Right kidney (tissue), 9 donors: ENCODE measurements at places on chromosomes 16 and 17.

DNA sequence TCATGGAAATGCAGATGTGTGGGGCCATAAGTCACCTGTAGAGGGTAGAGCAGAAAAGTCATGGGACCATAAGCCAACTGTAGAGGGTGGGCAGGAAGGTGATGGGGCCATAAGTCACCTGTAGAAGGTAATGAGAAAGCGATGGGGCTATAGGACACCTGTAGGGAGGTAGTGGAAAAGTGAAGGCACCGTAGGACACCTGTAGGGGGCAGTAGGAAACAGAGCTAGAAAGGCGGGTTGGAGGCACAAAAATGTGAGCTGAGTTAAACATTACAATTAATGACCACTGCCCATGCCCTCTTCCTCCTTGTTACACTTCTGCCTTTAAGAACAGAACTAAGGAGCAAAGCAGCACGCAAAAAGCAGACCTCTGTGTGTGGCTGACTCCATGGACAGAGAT lies 150.1 kb downstream of the SHISA6 start:
- no peak for DNase-seq

DNA sequence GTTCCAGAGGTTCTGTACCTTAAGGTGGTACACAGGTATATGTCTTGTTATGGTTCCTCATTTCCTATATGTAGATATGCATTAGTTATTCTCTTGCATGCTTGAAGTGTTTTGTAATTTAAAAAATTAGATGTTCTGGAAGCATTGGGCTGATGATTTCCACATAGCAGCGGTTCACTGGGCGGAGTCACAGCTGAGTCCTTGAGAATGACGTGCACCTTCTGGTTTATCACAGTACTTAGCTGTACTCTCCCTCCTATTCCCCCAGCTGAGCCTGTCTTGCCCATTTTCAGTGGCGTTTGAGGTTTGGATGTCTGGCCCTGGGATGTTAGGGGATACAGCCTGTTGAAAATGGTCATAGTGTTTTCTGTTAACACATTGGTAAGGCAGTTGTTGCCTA lies 327.1 kb downstream of the SNX29 start:
- no peak for DNase-seq

- peak; percentile 46 for DNase-seq
Measured at GRCh38 chr17:37373530-37374159, 2.1 kb upstream of the C17orf78 start.

DNA sequence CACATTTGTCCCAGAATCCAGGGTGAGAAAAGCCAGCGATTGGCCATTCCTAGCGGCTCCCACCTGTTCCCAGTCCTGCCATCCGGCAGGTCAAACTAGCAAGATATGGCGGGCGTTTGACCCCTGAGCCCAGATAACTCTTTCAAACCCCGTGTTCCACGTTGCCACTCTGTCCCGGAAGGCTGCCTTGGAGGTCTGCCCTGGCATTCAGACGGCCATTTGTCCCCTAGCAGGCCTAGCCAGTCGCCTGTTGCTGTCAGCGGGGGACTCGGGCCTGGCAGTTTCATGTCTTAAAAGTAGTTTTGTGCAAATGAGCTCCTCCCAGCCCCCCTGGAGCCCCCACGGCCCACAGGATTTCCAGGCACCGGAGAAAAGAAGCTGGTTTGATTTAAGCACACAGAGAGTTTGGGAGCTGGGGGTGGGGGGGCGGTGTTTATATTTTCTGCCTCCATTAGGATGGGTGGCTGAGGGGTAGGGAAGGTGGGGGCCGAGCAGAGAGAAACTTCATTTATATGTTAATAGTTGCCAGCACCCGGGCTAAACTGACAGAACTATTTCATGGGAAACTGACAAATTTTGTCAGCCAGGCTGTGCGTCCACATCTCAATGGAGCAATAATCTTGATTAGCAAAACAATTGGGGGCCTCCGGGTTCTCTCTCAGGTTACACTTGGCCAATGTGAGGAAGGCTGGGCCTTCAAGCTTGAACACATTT lies 240.9 kb upstream of the SALL1 start:
- peak; percentile 59 for DNase-seq

DNA sequence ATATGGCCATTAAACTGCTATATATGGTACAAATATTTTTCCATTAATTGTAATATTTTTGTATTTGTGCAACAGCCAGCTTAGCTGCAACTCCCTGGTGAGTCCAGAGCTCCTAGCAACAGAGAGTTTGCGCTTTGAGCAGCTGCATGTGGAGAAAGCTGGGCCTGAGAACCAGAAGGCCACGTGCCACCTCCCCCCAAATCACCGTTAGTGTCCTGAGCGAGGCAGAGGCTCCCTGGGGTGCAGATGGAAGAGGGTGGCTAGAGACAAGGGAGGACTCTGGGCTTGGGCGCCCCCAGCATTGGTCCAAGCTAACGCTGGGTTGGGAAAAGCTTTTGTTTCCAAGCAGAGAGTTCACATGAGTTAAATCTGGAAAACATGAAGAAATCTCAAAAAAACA lies 41.6 kb downstream of the HSBP1 start:
- DNase-seq = no peak

DNA sequence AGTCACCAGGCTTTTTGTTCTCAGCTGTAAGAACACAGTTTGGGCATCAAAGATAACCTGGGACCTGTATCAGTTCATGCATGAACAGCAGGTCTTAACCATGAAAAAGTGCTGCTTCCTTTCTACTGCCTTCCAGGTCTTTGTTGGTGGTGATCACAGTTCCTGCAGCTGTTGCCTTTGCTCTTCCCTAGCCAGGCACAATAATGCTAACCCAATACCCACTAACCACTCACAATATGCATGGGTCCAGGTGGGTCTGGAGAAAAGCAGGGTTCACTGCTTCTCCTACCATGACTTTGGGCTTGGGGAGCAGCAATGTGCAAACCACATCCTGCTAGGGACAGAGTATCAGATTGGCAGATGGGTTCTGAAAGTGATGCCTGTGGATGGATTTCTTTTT lies 396.9 kb downstream of the UTP18 start:
- DNase-seq = no peak

DNA sequence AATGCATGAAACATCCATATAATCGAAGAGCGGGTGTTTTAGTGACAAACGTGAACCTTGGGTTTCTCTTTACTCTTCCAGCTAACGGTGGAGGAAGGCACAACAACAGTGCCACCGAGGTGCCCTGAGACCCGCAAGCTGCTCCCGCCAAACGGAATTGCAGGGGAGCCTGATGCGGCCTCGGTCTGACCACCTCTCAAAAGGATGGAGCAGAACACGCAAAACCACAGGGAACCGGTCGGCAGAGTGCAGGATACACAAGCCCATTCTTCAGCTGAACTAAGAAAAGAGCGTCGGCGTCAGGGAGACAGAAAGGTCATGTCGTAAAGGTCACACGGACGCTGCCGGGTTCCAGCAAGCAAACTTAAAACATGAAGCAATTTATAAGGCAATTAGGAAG lies 109.5 kb upstream of the ZNF750 start:
- no peak for DNase-seq

DNA sequence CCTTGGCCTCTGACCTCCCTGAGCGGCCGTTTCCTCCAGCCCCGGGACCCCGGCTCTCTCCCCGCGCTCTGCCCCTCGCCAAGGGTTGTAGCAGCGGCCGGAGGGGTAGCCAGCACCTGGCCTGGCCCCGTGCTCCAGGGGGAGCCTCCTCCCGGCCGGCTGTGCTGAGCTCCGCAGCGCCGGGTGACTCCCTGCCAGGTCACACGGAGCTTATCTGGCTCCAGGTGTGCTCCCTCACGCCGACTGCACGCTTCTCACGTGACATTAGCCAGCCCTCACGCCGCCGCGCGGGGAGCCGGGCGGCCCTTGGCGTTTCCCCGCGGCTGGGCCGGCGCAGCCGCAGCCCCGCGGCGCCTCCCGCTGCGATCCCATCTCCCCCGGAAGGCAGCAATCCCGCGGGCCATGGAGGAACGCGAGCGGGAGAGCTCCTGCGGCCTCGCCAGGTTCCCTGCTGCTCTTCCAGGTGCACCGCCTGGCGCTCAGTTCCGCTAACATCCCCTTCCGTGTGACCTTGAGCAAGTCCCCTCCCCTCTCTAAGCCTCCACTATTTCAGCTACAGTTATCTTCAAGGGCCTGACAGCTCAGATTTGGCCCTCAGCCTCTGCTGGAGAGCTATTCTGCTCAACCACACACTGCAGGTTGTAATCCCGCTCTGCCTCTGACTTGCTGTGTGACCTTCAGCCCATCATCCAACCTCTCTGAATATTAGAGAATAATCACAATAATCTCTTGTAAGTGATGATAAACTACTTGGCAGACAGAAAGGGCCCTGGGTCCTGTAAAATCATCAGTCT lies 3.4 kb downstream of the MYO18A start:
- DNase-seq = peak; percentile 73

GRCh38 chr17:72173499-72174116 lies 52.8 kb downstream of the SOX9 start:
- no peak for DNase-seq

DNA sequence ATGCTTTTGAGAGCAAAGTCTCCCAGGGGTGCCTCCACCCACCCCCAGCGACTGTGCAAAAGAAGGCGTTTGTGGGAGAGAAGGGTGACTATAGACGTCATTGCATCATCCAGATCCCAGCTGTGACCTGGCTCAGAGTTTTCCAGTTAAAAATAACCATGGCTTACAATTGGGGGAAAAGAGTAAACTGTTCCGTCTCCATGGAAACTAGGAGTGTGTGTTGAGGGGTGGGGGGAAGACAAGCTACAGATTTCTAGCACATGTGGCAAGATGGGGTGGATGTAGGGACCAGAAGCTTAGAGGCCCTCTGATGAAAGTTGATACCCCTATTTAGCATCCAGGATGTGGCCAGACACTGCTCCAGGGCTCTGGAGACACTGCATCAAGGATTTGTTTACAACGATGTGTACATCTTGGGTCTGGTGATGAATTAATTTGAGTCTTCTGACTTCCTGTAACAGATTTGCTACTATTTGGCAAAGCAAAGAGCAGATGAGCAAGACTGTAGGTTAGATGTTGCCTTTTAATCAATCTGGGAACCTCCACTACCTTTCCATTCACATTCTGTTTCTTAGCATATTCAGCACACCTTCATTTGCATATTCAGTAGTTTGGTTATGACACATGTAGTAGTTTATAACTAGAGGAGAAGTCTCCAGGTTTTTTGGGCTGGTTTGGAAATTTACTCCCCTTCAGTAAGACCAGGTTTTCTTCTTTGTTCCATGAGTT lies 6.2 kb upstream of the DUSP14 start:
- no peak for DNase-seq

DNA sequence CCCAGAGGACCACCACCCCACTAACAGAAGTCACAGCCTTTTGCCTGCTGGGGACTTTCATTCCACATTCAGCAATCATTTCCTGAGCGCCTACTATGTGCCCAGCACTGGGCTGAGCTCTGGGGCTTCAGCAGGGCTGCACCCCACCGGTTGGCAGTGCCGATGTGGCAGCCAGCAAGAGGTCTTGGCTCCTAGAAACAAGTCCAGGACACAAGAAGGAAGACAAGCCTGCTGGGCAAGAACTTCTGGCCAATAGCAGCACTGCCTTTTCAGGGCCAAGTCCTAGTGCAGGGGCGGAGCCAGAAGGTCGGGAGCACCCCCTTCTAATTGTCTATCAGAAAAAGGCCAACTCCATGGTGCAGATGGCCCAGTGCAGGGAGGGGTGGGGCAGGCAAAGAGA lies 13.0 kb upstream of the HOXB9 start:
- DNase-seq = no peak

GRCh38 chr17:7403043-7403726 lies 712 bp downstream of the TMEM256 start:
- peak; percentile 35 for DNase-seq

- DNase-seq = no peak
Measured at GRCh38 chr17:46108120-46108519, 85.1 kb downstream of the KANSL1 start.

GRCh38 chr16:86874141-86874540 lies 295.8 kb downstream of the FOXL1 start:
- DNase-seq = no peak

- peak; percentile 71 for DNase-seq
Measured at GRCh38 chr16:22008215-22009059, 526 bp downstream of the MOSMO start.

GRCh38 chr16:1920727-1921171 lies 2.5 kb upstream of the HS3ST6 start:
- DNase-seq = peak; percentile 35

- no peak for DNase-seq
Measured at GRCh38 chr17:73013816-73014663, 78.4 kb downstream of the SLC39A11 start.

GRCh38 chr17:34793231-34793908 lies 167.9 kb downstream of the CCT6B start:
- no peak for DNase-seq

DNA sequence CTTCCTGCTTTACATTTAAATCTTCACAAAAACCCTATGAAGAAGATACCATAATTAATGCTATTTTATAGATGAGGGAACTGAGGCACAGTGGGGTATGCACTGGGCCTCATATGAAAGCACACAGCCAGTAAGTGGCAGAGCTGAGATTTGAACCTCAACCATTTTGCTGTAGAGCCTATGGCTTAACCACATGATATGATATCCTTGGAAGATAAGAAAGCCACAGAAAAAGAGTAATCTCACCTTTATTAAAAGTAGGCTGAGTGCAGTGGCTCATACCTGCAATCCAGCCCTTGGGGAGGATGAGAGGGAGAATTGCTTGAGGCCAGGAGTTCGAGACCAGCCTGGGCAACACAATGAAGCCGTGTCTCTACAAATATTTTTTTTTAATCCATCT lies 15.0 kb upstream of the TOB1 start:
- no peak for DNase-seq

DNA sequence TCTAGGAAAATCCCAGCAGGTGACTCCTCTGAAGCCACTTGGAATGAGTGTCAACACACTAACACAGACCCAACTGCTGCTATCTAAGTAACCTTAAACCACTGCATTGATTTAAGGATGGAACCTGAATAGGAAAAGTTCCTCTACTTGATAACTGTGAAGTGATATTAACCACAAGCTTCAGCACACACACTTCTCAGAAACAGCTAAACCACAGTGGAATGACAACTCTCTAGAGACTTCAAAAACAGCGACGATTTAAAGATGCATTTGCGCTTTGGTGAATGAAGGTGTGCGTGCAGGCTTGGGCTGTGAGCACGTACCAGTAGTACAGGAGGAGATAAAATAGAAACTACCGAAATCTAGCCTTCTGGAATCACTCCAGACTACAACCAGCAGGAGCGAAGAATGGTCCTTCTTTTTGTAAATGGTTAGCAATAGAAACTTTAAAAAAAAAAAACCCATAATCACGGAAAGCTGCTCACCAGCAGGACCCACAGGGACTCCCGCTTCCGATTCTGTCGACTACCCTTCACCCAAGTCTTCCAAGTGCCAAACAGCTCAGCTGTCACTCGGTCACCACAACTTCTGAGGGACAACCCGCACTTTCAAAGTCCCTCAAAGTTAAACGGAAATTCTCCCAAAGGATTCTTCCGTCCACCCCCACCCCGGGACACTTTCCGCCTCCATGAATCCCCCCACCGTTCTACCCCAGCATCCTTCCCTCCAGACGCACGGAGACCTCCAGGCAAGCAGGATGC lies 137.7 kb upstream of the CORO6 start:
- DNase-seq = no peak

DNA sequence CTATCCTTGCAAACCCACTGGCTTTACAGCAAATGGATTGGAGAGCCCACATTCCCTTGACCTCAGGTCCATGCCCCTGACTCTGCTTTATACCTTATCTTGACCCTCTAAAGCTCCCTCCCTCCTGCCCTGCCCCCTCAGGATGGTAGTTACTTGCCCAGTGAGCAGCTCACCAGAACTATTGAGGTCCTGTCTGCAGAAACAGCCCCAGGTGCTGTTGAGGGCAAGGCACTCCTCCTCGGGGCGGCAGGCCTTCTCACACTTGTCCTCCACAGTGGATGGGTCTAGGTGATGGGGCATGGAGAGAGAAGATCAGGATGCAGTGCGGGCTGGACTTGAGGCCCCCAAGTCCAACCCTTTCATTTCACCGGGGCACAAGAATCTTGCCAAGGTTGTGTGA lies 4.6 kb downstream of the GP2 start:
- DNase-seq = no peak
